ENCODE measurements at places on chromosomes 6 and 20.

GRCh38 chr6:140071601-140072062, 697.2 kb upstream of the CITED2 start:
- DNase-seq = no peak

GRCh38 chr6:36920049-36920448, 34.3 kb downstream of the C6orf89 start:
- DNase-seq = no peak

DNA sequence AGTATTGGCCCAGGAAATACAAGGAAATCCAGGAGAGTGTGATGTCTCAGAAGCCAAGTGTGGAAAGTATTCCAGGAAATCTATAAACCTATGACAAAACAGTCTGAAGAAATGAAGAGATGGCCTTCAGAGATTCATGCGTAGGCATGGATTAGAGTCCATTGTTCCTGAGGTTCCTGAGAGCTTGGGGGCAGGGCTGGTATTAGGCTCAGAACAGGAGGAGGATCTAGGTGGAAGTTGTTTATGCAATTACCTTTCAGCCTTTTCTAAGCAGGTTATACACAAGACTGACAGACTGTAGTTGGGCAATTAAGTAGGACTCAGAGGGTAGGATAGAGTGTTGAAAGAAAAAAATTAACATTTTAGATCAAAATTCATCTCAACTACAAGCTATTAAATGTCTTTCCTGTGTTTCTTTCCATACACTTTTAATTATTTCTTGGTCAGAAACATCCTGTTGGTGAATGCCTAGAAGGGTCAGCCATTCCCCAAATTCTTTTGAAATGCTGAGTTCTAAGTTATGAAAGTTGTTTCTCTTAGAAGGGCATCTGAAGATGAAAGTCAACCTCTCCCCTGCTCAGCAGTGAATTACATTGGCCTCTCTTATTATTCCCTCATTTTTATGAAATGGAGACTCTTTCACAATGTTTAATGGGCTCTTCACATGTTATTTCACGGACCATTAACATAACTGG, 201.2 kb upstream of the MYLIP start:
- DNase-seq = no peak

DNA sequence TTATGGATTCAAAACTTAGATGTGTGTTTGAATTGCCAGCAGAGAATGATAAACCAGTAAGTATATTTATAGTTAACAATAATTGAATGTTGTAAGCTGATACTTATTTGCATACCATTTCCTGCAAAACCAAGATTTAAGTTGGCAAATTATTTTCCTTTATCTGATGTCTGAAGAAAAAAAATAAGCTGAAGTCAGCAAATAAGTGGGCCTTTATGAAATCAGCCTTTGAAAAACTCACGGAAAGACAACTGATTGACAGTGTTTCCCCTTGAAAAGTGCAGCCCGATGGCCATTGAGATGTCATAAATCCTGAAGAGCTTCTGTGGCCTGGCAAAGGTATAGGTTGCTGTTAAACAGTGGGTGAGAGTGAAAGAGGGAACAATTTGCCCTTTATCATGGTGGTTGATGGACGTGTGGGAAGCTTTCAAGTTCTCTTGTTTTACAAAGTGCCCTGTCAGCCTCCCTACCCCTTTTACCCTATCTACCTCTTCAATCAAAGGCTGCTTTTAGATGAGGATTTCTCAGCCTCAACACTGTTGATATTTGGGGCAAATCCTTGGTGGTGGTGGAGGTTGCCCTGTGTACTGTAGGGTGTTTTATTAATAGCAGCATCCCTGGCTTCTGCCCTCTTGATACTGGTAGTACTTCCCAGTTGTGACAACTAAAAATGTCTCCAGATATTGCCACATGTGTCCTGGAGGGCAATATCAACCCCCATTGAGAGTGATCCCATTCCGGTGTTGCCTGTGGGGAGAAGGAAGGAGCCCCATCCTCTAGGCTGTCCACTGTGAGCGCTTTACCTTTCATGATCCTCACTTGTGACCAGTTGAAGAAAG, 50.2 kb downstream of the VAPB start:
- no peak for DNase-seq

- no peak for DNase-seq
These were observed 54.8 kb upstream of the AKIRIN2 start for GRCh38 chr6:87756858-87757257.

DNA sequence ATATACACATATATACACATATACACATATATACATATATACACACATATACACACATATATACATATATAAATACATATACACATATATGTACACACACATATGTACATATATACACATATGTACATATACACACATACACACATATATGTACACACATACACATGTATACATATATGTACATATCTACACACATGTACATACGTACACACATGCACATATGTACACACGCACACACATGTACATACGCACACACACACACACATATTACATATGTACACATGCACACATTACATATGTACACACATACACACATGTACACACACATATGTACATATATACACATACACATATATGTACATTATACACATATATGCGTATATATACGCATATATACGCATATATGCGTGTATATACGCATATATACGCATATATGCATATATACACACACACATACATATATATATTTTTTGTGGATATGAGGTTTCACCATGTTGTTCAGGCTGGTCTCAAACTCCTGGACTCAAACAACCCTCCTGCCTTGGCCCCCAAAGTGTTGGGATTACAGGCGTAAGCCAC, 27.2 kb downstream of the SRC start:
- no peak for DNase-seq

DNA sequence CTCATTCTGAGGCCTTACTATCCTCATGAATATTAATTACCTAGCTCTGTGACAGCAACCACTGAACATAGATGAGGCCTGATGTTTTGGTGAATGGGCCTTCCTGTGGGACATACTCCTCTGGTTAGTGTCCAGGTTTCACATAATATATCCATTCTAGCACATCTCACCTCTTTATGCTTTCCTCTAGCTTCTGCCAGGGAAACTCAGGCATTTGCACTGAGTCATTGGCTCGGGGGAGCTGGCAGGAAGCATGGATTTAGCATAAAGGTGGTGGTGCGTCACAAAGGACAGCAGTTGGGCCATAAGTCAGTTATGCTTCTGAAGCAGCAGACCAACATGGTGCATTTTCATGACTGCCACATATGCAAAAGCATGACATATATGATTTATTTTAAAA, 37.5 kb upstream of the TMEM170B start:
- no peak for DNase-seq

DNA sequence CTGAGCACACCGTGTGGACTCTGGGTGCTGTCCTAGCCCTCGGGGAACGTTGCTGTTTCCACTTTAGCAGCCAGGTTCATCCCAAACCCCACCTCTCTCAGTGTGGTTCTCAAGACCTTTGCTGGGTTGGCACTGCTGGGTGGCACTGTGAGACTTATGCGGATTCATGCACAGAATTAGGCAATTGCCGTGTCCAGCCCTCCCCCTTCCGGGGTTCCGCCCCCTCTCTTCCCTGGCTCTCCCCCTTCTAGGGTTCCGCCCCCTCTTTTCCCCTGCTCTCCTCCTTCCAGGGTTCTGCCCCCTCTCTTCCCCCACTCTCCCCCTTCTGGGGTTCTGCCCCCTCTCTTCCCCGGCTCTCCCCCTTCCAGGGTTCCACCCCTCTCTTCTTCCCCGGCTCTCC, 39.8 kb upstream of the SLCO4A1 start:
- DNase-seq = no peak

GRCh38 chr6:139126255-139126654, 8.6 kb upstream of the HECA start:
- DNase-seq = no peak

DNA sequence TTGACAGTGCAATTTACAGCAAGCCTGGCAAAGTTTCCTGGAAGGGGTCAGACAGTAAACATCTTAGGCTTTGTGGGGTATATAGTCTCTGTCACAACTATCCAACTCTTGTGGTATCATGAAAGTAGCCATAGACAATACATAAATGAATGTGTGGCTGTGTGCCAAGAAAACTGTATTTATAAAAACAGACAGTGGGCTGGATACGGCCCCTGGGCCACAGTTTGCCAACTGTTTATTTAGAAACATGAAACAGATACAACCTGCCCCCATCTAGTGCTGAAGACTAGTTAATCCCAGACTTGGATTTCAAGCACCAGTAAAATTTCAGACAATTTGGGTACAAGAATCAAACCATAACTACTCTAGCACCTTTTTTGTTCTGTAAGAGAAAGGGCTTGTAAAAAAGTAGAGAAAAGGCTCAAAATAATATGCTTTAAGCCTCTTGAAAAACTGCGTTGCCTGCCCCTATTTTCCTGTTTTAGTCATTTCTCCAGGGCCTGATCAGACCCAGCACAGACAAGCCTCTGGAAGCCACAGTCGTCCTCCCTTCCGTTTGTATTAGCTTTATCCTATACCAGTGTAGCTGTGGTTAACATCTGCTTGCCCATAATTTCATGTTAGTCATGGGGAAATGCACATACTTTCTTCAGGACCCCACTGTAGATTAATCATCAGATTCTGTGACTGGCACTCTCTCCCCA, 30.8 kb downstream of the JAG1 start:
- DNase-seq = no peak

DNA sequence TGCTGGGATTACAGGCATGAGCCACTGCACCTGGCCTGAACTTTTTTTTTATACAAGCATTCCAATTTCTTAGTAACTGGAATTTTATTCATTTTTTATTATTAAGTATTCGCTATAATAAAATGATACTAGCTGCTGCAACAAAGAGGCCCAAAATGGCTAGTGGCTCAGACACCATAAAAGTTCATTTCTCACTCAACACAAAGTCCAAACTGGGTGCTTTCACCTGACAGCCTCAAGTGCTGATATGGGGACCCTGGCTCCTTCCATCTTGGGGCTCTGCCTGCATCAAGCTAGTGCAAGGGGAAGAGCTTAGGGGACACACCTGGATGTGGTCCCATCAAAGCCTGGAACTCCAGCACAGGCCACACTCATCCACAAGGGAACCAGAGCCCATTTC, 12.2 kb upstream of the NOP56 start:
- no peak for DNase-seq

DNA sequence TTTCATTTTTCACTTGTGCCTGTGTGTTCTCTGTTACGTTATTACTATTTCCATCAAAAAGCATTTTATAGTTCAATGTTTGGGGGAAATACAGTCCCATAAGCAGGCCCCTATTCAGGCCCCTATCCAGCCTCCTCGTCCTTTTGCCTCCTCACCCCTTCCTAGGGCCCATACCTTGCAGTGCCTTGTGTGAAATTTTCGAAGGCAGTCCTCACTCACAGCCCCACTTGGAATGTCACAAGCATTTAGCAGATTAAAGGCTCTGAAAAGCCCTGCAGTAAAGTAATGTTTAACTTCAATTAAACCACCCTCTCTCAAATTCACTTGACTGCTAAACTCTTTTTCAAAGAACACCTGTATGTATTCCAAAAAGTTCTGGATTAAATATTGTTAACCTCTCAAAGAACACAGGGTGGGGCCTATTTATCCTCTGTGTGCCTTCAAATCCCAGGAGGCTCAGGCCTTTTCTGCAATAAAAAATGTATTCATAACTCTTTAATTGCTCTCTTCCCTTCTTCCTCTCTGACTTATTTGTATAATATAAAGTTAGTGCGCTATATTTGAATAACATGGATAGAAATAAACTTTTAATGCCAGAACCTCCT, 202.5 kb downstream of the FOXA2 start:
- DNase-seq = no peak

DNA sequence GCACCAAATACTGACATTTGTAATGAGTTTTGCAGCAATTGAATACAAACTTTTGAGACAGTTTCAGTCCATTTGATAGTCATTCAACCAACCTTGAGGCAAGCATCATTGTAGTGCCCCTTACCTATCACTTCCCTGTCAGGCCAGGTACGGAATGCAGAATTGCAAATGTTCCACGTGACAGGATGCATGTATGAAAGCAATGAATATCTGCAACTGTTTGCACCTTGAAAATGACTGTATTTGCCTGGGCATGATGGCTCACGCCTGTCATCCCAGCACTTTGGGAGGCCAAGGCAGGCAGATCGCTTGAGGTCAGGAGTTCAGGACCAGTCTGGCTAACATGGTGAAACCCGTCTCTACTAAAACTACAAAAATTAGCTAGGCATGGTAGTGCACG, 146.0 kb upstream of the SCGN start:
- DNase-seq = no peak

GRCh38 chr20:63014710-63015109, 7.9 kb upstream of the BHLHE23 start:
- no peak for DNase-seq

DNA sequence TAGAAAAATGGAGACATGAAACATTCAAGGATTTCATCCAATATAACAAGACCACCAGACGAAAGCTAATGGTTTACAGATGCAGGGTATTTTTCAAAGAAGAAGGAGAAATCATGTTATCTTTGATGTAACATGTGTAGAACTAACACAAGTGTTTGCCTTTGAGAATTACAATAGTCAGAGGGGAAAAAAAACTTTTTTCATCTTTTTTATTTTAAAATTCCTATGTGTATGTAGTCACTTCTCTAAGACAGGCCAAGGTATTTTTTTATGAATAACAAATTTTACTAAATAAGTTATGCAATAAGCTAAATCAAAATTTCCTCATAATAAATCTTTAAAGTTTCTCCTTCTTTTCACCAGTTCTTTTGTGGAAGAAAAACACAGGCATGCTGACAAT, 161.4 kb downstream of the PDE7B start:
- DNase-seq = no peak

DNA sequence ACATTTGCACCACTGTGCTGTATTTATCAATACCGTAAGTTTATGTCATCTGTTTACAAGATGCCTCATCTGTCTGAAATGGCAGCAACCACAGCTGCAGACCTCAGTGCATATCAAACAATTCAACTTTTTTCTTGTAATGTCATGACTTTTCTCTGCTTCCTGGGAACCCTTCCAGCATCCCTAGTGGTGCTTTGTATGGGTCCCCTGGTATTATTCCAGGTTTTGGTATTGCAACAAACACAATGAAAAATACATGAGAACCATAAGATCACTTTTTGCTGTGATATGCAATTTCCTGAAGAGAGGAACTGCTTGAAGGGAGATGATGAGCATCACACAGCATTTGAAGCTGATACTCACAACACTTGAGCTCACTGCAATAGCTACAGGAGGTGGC, 12.0 kb upstream of the TXNDC5 start:
- DNase-seq = no peak

DNA sequence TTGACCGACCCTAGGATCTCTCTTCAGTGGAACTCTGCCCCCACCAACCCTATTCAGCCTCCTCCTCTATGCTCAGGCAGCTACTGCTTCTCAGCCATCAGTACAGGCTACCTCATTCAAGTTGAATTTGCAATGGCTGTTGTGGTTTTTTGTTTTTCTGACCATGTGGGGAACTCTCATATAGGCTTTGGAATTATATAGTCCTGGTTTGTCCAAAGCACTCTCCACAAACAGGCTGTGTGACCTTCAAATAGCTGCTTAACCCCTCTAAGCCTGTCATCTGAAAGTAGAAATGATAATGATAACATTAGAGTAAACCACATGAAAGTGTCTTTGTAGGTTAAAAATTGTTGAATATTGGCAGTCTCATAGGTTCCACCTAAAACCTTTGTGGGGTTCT, 80.3 kb downstream of the UNC5CL start:
- peak; percentile 80 for DNase-seq
